ENCODE measurements at places on chromosomes 6 and 20.

GRCh38 chr6:11999246-11999645 is 12.9 kb upstream of the HIVEP1 start:
- DNase-seq, result no peak

- DNase-seq, result no peak
Measured at GRCh38 chr20:19602675-19603375, 155.2 kb upstream of the RIN2 start.

GRCh38 chr6:43858161-43859153 is 88.4 kb downstream of the VEGFA start:
- DNase-seq, result no peak

DNA sequence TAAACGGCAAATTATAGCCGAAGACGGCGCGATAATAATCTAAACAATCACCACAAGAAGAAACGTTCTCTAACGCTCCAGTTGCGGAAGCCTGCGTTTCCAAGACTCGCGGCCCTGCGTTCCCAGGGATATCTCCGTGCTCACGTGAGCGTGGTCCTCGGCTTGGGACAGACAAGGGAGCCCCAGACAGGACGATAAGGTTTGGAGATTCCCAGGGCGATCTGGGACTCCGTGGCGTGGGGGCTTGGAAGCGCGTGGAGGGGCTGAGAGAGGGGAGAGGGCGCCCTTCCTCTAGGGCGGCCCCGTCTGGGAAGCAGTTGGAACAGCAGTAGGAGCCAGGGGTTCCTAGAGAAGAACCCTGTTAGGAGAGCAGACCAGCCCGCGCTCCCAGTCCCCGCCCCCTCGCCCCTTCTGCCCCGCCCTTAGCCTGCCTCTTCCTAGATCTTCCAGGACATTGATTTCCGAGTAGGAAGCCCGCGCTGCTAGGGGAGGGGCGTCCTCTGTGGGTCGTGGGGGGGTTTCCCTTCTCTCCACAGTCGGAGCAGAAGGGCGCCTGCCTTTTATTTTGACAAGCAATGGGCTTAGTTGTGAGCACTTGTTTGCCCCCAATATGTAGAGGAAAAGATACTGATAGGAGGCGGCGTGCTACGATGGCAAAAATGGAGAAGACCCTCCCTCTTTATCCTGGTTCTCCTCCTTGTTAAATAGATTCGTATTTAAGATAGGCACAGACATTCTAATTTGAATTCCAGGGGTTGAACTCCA is 10.6 kb downstream of the NRN1 start:
- DNase-seq, result peak; percentile 54

GRCh38 chr6:142749556-142749955 is 195.4 kb downstream of the HIVEP2 start:
- DNase-seq, result no peak

DNA sequence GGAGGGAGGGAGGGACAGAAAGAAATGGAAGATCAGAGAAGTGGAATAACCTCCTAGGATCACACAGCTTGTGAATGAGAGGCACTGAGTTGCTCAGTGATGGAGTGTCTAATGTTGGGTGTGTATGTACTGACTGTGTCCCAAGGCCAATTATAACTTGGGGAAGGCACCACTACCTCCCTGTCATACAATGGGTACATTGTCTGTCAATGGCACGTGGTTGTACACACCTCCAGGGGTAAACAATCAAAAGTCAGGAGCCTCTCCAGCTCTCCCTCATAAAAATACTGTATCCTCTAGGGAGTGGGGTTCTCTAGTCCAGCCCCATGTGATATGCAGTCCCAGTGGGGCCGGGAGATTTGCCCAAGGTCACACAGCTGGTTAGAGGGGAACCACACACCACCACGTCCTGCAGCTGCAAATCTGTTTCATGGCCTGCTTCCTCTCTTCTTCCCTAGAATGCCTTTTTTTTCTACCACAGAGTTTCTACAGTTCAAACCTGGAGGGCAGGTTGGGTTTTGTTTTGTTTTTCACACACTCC is 112.5 kb downstream of the SNX5 start:
- no peak for DNase-seq

DNA sequence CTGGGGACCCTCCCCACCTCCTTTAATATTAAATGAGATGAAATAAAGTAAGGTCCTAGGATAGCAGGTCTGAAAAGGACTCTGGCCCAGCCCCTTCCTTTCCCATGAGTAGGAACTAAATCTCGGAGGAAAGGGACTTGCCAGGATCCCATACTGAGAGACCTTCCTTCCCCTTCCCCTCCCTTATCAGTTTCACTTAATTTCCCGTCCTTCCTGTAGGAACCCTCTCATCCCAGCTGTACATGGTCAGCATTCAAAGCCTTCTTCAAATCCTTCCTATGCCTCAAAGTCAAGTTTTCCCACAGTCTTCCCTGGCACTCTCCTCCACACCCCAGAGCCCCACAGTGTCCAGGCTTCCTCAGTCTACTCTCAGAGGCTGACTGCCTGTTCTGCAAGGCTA is 71.3 kb upstream of the MYL9 start:
- no peak for DNase-seq
